CD4-positive, alpha-beta T cell treated with Interferon gamma for 1 hour (primary cell): ENCODE measurements at places on chromosomes 5 and 9.

GRCh38 chr9:137454145-137454596, 5.0 kb downstream of the NSMF start:
- DNase-seq = peak; percentile 60

DNA sequence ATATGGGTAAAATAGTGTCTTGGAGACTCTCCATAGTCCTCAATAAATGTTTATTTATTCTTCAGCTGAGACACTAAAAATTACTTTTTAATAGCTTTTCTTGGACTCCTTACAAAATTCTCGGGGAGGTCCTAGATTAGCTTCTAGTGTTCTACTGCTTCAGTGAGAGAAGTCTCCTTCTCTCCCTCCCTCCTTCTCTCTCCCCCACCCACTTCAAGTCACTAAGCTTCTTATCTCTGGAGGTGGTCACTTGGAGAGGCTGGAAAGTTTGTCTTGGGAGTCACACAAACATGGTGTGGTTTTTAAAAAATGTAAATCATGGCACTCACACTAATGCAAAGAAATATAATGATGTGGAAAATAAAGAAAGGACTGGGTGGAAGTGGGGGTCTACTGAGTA, 64.1 kb downstream of the SEMA6A start:
- no peak for DNase-seq

- DNase-seq = no peak
Observed at GRCh38 chr9:73182928-73183327, 31.3 kb downstream of the ANXA1 start.

GRCh38 chr5:4700069-4700468, 440.1 kb upstream of the ADAMTS16 start:
- no peak for DNase-seq
